Activated effector memory CD4-positive, alpha-beta T cell treated with Interleukin-2 at 50 U/mL for 16 hours (primary cell): ENCODE measurements at places on chromosomes 4 and X.

- DNase-seq: no peak
Measured at GRCh38 chr4:78661921-78662521, 110.5 kb downstream of the ANXA3 start.

DNA sequence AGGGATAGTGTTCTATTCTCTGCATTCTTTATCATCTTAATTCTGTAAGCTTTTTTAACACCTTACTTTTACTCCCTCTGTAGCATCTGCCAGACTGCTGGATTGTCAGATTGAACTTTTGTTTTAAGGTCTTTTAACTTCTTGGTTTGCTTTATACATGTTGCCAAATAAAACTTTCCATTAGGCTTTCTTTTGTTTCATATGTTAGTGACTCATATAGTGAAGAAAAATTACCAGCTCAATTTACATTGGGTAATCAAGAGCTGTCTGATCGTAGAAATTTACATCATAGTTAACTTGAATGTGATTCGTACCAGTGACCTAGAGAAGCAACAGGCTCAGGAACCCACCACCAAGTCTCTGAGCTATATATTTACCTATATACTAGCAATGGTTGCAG is 28.5 kb upstream of the KLHL4 start:
- no peak for DNase-seq

DNA sequence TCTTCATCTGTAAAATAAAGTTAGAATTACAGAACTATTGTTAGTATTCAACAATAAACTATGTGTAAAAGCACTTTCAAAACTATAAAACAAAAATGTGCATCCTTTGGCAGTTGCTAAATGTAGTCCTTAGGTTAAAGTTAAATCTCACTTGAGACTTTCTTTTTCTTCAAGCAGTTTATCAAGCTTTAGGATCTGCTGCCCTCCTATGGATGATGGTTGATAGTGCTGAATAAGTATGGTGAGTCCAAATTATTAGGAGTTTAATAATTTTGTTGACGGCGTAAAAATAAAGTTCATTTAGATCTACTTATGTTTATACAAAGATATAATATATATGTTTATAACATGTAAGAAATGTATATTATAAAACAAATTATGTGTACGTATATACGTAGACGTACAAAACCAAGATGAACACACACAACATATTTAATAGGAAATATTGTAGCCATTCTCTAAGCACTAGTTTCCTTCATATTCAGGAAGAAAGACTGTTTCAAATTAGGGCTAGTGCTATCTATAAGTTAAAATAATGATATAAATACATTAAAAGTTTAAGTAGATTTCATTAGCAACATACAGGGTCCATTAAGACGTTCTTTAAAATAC is 22.3 kb downstream of the UGT2A2 start:
- DNase-seq: no peak

DNA sequence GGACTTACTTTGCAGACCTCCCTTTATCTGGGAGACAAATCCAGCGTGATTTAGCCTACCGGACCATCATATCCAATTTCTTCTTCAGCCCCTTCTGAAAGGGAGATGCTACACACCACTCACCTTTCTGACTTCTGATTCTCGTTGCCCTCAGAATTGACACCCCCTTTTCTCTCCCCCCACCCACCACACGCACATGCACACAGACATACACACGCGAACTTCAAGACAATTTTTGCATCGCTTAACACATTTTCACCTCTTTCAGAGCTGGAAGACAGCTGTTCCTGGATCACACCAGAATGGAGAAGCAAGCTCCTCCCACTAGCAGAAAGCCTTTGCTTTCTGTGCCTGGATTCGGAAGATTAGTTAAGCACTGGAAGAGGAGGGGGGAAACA is 1.0 kb upstream of the SNCA start:
- no peak for DNase-seq
